ENCODE measurements at places on chromosomes 13 and 19.

DNA sequence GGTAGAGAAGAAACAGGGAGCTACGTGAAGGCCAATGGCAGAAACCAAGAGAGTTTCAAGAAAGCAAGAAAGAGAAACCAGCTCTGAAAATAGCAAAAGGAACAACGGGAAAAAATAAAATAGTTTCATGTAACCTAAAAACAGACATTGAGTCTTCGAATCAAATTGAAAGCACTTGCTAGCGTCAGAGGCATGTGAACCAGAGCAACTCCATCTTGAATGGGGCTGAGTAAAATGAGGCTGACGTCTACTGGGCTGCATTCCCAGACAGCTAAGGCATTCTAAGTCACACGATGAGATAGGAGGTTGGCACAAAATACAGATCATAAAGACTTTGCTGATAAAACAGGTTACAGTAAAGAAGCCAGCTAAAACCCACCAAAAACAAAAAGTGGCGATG, 7.3 kb upstream of the PMIS2 start:
- no peak for DNase-seq

DNA sequence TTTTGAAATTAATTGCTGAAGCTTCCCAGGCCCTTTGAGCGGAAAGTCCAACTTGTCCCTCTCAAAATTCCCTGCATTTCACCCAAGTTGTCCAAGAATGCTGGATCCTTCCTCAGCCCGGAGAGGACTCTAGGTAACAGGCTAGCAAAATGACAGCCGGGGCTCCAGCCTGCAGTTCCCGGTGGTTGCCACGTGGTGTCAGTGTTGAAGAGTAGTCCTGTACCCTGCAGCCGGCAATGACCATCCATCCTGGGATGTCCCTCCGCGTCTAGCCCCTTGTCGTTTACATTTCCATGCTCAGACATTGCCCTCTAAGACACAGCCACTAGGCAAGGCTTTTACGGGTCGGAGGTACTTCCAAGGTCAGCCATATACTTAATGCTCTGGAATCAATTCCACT, 31.4 kb upstream of the MTIF3 start:
- peak; percentile 9 for DNase-seq

DNA sequence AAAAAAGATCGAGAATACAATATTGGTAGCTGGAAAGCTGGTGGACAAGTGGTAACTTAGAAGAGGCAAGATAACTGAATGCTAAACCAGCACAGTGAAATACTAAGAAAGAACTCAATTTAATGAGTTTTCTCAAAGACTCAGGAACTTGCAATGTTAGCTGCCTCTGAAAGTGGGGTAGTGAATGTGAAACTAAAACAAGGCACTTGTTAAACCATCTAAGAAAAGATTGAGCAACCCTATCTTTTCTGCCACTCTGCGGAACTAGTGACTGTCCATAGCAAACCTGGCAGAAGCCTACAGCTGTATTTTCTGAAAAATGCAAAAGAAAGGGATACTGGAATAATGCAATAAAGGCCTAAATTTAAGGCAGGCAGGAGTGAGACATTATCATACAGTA, 1574.4 kb upstream of the PRR20A start:
- DNase-seq = no peak

DNA sequence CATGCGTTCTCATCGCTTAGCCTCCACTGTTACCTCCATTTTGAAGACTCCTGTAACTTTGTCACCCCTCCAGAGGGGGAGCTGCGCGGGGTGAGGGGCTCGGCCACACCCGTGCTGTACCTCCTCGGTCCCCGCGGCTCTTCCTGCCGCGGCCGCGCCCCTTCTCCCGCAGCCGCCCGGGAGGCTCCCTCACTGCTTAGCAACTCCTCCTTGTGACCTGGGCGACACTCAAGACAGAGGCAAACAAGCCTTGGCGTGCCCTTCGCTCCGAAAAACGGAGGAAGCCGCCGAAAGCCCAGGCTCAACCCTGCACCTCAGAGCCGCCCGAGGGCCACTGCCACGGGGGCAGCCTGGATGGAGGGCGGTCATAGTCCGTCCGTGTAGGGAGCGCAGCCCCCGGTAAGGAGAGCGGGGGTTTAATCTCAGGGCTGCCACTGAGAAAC, 494.3 kb downstream of the FOXO1 start:
- no peak for DNase-seq

GRCh38 chr13:62473190-62473943, 1057.7 kb upstream of the PCDH20 start:
- no peak for DNase-seq

DNA sequence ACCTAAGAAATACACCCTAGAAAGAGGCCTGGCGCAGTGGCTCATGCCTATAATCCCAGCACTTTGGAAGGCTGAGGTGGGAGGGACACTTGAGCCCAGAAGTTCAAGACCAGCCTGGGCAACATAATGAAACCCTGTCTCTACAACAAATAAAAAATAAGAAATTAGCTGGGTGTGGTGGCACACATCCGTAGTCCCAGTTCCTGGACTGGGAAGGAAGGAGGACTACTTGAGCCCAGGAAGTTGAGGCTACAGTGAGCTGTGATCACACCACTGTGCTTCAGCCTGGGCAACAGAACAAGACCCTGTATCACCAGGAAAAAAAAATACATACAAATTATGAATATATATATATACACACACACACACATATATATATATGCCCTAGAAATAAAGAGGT, 42.7 kb downstream of the PHF11 start:
- no peak for DNase-seq

DNA sequence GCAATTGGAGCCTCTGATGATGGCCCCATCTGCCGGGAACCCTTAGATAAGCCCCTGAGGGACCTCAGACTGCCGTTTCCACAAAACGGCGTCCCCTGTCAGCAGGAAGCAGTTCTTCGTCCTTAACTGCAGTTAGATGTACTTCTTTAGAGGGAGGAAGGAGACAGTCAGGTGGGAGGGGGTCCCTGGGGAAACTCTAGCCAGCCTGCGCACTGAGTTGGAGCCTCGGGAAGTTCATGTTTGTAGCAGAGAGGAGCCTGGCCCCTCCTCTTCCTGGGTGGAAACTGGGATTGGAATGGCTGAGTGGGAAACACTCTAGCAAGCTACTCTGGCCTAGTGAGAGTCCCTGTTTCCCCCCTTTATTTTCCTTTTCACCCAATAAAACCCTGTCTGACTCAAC, 612.4 kb downstream of the PCDH9 start:
- DNase-seq = no peak

DNA sequence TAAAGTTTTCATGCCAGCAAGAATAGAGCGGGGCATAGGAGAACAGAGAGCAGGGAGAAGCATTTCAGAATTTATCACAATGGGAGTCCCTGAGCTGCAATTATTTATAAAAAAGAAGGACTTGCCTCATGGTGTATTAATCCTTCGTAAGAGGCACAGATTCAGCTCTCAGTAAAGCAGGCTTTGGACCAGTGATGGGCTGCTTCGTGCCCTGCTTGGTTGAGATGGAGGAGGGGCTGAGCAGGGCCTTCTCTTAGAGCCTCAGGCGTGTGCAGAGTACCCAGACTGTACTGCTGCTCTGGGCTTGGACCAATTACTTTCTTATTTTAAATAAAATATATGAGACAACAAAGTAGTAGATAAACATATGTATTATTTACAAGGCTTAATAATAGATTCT, 265.7 kb upstream of the SLC10A2 start:
- DNase-seq = no peak

- DNase-seq = peak; percentile 64
Observed at GRCh38 chr13:30463787-30464495, 1.8 kb downstream of the HMGB1 start.

DNA sequence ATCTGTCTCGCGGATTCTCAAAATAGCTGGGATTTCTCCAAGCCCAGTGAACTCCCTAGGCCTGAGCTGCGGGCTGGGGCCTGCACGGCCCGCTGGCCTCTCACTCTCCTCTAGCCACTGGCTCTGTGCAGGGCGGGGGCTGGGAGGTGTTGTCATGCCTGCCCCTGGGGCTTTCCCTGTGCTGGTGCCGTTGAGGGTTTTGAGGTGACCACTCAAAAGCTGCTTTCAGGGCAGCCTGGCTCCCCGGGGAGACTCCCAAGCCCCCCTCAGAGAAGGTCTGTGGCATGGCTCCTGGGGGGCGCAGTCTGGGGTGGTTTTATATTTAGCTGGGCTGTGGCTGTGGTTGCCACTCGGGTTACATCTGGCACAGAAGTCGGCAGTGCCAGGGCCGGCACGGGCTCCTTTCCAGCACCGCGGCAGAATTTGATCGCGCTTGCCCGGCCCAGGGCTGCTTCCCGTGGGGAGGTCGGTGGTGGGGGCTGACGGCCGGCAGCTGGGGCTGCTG, 10.0 kb downstream of the NDUFB7 start:
- DNase-seq = no peak

GRCh38 chr13:112905086-112905485, 63.9 kb upstream of the MCF2L start:
- DNase-seq = no peak

- DNase-seq = no peak
Observed at GRCh38 chr19:7868326-7868670, 5.9 kb downstream of the PRR36 start.

GRCh38 chr19:566844-567243, 5.6 kb upstream of the BSG start:
- DNase-seq = no peak

GRCh38 chr13:71242201-71242600, 624.8 kb downstream of the DACH1 start:
- DNase-seq = no peak

DNA sequence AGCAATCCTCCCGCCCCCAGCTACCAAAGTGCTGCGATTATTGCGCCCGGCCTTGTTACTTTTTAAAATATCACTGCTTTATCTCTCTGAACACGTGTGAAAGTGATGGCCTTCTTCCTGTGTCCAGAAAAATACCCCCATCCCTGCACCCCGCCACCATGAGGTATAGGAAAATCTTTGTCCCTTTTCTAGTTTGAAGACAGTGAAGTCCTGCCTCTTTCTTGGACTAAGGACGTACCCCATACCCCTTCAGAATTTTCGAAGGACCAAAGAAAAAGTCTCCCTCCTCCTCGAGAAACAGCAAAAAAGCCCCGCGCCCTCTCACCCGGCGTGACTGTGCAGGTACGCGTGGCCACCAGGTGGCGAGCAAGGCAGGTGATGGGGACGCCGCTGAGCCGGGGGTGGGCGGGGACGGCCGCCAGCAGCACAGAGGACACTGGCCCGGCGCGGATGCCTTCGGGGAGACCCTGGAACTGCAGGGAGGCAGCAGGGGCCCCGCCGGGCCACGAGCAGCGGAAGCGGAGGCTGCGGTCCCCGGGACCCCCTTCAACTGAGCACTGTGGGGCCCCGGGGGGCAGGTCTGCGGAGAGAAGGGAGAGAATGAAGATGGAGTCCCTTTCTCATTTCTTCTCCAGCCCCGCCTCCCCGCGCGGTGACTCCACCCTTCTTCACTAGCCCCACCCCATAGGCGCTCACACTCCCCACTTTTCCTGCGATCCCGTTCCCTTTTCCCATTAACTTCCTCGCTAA, 3.2 kb downstream of the VSIG10L start:
- DNase-seq = peak; percentile 88

GRCh38 chr13:96821971-96822370, 172.3 kb downstream of the OXGR1 start:
- DNase-seq = no peak

- DNase-seq = no peak
Observed at GRCh38 chr19:29545866-29546582, 20.2 kb downstream of the VSTM2B start.

GRCh38 chr13:44158881-44159632, 214.6 kb upstream of the SERP2 start:
- no peak for DNase-seq

DNA sequence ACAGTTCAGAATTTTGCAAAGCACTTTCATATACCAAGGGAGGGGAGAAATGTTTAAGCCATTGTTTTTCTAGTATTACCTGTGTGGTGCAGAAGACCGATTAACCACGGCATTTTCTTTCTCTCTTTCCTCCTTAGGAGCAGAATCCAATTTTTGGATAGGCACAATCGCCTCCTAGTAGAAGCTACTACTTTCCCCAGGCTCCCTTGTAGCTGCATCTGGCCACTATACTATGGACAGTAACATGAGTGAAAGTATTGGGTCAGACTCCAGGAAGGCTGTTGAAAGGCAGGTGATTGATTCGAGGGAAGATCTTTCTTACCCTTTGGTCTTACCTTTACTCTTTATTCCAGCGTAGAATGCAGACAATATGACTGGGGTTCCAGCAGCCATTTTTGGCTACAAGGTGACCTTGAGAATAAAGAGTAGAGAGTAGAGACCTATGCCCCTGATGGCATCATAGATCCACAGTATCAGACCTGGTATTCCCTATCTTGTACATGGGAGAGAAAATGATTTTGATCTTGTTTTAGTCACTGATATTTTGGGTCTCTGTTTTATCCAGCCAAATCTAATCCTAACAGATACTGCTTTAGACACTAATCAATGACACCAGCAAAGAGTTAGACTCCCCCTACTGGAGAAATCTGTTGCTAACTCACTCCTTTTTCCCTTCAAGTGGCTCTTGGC, 77.0 kb downstream of the LRRC63 start:
- DNase-seq = no peak

GRCh38 chr13:46647512-46648065, 94.6 kb downstream of the LRCH1 start:
- no peak for DNase-seq

DNA sequence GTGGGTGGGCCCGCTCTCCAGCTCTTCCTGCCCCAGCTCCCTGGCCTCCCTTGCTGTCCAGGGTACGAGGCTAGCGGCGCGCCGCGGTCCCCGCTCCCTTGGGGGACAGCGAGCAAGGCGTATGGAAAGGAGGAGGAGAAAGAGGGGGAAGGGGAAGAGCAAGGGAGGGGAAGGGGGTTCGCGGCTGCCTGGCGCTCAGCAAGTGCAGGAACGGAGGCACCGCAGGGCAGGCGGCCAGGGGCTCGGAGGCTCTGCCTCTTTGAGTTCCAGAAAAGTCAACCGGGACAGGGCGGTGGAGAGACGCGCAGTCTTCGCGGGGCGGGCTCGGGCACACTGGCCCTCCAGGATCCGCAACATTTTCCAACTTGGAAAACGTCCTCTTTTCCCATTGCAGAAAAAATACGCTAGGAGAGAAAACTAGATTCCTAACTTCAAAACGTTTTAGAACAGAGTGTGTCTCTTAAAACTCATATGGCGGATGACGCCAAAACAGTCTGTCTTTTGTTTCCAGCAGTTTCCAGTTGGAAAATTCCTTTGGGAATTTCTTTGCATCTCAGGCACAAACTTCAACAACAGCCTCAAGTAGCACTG, 23.1 kb upstream of the TNFRSF19 start:
- DNase-seq = no peak

- DNase-seq = no peak
Observed at GRCh38 chr19:3026768-3027167, 2.3 kb downstream of the TLE2 start.

All from stimulated activated CD4-positive, alpha-beta T cell treated with anti-CD3 and anti-CD28 coated beads, Interleukin-12 subunit alpha, Interleukin-12 subunit beta, amount 100 ng/mL, for 4 hours (primary cell).